CD4-positive, alpha-beta T cell treated with Interleukin-15 for 1 hour (primary cell): ENCODE measurements at places on chromosomes 1 and 21.

GRCh38 chr1:46816930-46817329 lies 18.1 kb downstream of the CYP4B1 start:
- no peak for DNase-seq

- peak; percentile 86 for DNase-seq
Measured at GRCh38 chr1:31937300-31938183, 626 bp downstream of the PTP4A2 start.

- DNase-seq, result no peak
Measured at GRCh38 chr1:65163201-65163805, 15.3 kb downstream of the AK4 start.

DNA sequence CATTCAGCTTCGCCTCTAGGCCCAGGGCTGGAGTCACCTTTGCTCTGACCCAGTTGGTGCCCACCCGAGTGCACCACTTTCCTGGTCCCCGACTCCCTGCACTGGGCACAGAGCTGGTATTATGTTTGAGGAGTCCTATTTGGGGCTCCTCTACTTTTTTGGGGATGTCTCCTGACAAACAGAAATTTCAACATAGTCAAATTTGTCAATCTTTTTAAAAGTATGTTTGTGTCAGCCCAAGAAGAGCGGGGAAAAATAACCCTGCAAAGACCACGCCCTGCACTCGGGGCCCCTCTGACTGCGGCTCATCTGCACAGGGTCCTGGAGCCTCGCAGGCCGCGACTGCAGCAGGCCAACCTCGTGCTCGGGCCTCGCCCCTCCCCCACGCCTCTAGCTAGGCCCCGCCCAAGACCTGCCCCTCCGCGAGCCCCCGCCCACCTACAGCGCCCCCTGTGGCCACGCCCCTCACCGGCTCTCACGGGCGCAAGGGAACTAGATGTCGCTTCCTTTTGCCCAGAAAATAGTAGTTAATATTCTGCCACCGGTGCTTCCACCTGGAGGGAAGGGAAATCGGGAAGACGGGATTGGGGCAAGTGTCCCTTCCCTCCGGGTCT lies 11.4 kb downstream of the FAM229A start:
- DNase-seq, result no peak

GRCh38 chr1:213120386-213120785 lies 69.3 kb downstream of the RPS6KC1 start:
- no peak for DNase-seq

DNA sequence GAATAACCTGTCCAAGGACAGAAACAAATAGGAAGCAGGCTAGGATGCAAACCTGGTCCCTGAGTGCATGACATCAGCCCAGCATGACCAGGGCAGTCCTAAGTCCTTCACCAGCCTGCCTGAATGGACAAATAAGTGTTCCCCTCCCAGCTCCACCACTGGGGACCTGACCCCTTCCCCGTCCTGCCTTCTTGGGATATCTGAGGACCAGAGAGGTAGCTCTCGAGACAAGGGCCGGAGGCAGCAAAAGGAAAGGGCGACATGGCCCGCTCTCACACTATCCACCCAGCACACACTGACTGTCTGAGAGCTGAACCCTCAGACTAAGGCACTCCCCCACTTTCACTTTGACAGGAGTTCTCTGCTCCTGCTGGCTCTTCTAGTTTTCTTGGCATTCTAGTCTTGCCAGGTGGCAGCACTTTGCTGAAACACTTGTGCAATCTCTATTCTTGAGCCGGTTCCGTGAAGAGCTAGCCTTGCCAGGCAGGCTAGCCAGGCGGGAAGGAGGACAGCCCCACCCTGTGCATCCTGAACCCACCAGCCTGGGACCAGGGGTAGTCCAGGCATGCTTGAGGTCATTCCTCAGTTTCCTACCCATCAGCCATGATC lies 251.1 kb upstream of the RAB4A start:
- no peak for DNase-seq
